GM03348 (cell line): ENCODE measurements at places on chromosomes 2 and 18.
A peak's percentile ranks its signal among the peaks of the same experiment; 100 is the strongest.

DNA sequence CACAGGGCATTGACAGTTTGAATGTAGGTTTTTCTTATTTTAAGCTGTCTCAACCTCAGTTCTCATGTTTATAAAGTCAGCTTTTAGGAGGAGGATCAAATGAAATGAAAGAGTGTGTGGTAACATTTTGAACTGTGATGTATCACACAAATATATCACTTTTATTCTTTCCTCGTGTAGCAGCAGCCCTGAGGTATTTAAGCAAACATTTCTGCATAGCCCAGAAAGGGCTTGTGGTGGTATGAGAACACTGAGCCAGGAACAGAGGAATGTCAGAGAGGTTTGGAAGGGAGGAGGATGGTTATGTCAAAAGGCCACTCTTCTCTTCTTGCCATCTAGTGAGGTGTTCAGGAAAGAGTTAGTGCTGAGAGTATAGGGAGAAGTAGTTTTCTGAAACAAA lies 150.2 kb downstream of the PARD3B start:
- DNase-seq: peak; percentile 66

DNA sequence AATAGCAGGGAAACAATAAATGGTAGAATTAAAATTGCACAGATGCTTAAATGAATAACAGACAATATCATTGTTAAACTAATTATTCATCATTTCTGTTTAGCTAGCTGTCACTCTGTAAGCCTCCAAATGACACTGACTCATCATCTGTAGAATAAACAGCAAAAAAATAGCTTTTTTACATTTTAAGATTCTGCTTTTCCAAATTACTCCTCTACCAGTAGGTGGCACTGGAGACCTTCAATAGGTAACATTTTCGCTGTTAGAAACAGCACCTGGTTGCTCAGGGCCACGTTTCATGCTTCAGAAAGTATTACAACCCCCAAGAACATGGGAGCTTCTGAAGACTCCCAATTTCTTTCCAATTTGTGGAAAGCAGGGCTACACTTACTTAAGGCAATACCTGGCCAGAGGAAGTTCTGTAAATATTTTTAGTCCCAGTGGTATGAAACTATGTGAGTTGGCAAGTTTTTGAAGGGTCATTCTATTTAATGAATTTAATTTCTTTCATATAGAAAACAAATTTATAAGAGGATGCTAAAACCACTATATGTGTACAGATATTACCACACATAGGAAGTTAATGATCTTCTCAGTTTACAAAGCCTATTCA lies 45.4 kb downstream of the TTN start:
- peak; percentile 28 for DNase-seq

- DNase-seq: no peak
Measured at GRCh38 chr2:215969131-215969841, 44.1 kb downstream of the MREG start.

DNA sequence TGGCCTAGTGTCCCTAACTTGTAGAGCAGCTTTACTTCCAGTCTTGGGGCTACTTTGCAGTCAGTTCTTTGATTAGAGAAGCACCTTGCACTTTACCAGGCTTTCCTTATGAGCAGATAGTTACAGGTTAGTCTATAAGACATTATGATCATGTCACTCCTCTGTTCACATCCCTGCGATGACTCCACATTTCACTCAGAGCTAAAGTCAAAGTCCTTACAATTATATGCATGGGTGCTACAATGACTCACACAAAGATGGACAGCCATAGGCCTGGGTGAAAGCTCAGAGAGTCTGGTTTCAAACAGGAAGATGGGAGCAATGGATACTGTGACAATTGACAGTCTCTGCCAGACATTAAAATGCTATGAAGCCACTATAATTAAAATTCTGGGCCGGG lies 27.1 kb upstream of the SSB start:
- no peak for DNase-seq

DNA sequence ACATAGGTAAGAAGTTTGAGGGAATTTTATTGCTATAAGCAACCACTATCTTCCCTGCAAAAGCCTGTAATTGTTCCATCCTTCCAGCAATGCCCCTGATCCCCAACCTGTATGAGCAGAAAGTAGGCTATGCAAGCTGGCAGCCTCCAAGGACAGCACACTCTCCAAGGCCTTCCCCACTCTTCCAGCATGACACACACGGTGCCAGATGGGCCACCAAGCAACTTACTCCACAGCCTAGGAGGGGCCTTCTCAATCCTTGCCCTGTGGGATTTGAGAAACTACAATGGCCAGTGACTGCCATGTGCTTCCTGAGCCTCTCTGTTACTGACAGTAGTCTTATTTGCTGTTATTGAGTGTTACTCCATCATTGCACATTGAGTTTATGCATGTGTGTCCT lies 137.5 kb downstream of the ACTR3 start:
- DNase-seq: no peak

- no peak for DNase-seq
Measured at GRCh38 chr2:119253760-119254600, 30.3 kb downstream of the STEAP3 start.

DNA sequence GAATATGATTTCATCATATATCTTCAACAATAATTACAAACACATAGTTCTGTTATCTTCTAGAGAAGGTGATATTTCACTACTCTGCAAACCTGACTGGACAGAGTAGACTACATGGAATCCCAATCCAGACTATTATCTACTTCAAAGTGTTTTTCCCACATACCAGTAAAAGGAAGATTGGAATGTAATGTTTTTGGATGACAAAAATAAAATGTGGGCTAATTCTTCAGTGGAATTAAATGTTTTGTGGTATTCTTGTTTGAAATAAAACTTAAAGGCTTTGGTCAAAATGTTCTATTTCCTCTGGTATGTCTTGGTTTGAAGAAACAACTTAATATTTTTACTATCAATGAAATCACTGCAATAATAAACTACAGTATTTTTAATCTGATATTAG lies 22.1 kb downstream of the COL5A2 start:
- peak; percentile 34 for DNase-seq

DNA sequence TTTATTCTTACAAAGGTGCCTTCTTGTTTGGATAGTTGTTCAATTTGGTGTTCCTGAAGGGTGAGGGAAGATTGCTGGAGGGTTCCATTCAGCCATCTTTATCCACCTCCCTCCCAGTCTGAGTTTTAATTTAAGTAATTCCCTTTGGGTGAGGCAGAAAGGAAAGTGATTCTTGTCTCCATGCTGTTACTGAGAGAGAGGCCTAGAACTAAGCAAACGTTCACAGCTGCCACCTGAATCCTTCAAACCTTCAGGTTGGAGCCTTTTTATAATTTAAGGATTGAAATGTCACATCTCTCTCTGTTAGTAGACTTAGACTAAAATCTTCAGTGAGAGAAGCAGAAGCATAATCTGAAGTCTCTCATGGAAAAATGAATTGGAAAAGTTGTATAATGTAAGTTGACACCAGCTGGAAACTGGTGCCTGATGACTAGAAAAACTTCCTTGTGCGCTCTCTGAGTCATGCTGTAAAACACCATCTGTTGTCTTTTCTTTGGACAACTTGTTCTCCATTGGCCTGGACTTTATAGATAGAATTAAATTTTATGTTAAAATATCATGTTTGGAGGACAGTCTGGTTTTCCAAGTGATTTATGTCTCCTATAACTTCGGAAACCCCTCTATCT lies 14.6 kb downstream of the STRADB start:
- peak; percentile 76 for DNase-seq

DNA sequence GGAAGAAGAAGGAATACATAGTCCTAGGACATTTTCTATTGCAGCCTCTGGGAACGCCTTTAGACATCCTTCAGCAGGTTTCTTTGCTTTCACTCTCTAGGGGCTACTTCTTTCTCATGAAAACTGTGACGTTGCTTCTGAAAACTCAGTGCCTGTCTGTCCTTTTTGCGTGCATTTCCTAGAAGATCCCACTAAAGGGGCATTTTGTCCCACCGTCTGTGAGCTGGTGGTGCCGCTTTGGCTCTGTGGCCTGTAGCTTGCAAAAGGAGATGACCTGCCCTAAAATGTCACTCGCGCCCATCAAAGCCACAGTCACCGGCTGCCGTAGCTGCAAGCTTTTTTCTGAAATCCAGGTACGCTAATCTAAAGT lies 579 bp downstream of the STAT4 start:
- DNase-seq: no peak

DNA sequence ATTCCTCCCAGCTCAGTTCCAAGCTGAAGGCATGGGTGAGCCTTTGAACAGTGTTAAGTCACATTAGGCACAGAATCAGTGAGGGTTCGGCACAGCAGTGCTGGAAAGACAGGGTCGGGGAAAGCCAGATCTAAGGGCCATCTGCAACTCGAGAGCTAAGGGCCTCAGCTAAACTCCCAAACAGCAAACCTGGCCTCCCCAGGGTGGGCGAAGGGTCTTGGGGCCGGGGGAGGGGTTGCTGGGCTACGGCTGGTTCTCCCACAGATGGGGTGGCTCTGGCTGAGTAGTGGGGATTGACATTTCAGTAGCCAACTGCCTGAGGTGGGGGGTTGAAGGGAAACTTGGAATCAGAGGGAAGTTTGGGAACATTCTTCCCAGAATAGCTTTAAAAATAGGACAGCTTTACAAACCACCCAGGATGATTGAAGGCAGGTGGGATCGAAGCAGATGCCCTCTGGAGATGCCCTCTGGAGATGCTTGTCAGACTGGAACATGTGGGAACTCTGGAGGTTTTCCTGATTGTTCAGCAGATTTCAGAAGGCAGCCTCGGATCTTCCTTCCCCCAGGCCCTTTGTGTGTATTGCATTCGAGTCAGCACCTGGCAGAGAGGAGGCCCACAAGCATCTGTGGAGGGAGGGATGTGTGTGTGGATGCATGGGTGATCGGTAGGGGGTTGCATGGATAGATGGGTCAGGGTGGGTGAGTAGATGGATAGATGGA lies 156.4 kb downstream of the SMAD7 start:
- DNase-seq: no peak

- DNase-seq: no peak
Measured at GRCh38 chr2:143934626-143935481, 585.1 kb downstream of the ZEB2 start.

DNA sequence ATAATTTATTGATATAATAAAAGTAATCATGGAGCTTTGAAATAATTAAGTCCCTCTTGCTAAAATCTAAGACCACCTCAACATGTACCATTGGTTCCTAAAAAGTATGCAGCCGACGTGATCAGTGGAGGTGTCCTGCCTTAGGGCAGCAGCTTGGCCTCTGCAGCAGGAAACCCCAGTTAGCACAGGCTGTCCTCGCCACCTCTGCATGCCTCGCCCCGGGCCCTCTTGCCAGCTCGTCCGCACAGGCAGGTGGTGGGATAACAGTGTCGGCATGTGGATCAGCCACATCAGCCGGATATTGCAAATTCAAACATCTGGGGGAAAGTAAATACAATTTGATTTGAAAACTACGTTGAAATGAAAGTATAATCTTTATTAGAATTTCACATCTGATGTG lies 22.9 kb downstream of the COA5 start:
- no peak for DNase-seq

- DNase-seq: no peak
Measured at GRCh38 chr2:112242384-112242783, 12.5 kb downstream of the ZC3H8 start.

DNA sequence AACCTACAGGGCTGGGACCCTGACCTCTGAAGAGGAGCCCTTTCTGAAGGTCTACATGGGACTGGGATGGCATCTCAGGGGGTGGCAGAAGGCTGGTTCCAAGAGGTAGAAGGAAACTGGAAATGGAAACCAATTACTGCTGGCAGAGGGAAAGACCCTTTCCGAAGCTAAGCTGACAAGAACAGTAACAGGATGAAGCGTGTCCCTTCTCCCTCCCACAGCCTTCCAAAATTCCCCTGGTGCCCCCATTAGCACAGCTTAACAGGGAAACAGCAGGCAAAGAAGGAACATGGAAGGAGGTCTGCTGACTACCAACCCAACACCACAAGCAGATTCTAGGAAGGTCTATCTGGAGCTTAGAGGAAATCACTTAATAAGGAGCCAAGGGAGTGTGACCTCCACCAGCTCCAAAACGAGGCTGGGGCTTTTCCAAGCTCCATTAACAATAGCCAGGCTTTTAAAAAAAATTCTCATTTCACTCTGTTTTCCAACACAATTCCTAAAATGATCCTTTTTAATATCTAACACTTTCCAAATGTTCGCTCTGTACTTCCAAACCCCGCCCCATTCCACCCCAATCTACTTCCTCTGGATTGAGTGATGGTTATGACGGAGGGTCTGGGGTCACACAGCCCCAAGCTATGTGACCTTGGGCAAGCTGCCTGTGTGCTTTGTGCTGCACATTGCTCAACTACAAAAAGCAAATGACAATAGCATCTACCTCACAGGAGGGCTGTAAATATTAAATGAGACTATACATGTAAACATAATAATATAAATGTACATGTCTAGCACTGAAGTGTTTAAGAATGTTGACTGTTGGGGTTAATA lies 55.2 kb downstream of the STK39 start:
- DNase-seq: no peak

- peak; percentile 66 for DNase-seq
Measured at GRCh38 chr2:1605102-1606045, 138.9 kb downstream of the PXDN start.

GRCh38 chr2:62569907-62570841 lies 64.2 kb upstream of the TMEM17 start:
- no peak for DNase-seq

DNA sequence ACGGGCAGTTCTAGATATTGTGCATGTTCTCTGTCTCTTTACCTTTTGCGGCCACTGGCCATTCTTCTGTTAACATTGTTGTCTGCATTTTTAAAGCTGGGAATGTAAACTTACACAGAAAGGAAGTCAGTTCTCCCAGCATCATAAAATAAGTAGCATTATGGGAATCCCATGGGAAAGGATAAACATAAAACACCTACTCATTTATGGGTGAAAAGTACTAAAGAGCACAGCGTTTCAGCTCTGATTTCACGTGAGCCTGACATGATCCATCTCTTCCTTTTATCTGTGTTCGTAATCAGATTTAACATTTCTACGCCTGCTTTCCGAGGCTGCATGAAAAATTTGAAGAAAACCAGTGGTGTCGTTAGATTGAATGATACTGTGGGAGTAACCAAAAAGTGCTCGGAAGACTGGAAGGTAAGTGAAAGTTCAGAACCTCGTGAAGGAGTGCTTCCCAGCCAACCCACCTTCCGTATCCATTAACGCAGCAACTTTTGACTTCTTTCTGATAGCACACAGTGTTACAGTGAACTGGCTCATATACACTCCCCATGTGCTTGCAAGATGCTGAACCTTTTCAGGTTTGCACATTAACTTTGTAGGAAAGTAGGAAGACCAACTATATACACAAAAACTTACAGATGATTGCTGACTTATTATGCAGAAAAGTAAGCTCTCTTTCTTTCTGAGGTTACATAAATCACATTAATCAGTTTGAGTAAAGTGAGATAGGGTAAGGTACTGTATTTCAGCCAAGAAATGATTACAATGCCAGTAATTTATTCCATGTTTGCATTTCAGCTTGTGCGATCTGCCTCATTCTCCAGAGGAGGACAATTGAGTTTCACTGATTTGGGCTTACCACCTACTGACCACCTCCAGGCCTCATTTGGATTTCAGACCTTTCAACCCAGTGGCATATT lies 86.5 kb upstream of the TTC39C start:
- no peak for DNase-seq

- peak; percentile 76 for DNase-seq
Measured at GRCh38 chr2:53880756-53881155, 21.0 kb upstream of the GPR75 start.

DNA sequence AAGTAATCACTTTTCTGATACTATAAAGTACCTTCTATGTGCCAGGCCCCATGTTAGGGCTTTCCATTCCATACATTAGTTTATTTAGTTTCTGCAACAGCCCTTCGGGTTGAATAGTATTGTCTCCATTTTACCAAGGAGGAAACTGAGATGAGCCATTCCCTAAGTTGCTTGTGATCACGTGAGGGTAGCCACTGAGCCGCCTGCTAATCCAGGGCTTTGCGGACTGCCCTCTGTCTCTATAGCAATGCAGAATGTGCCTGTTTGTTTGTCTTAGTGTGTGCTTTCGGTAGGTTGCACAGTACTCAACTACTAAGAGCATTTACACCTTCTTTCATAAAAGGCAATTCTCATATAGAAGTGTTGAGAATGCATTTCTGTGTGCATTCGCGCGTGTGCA lies 5.0 kb downstream of the EMILIN2 start:
- no peak for DNase-seq
